Activated T-helper 9 cell treated with anti-CD3 and anti-CD28 coated beads, Interleukin-2, amount 50 U/mL, for 16 hours (primary cell): ENCODE measurements at places on chromosomes 1 and 21.

DNA sequence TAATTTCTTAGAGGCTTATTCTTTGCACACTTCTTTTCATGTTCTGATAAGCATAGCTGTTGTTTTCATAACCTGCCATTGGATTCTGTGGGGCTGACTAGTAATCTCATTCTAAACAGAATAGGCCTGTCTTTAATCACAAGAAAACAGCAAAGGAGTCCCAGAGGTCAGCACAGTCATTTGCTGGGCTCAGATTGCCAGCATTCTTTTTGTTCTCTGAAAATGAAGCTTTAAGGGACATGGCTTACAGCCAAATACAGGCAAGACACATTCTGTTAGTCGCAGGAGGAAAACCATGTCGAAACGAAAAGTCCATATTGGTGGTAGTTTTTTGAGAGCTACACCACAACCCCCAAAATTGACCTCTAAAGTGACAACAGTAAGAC lies 75.0 kb downstream of the MRPS6 start:
- DNase-seq, result no peak

DNA sequence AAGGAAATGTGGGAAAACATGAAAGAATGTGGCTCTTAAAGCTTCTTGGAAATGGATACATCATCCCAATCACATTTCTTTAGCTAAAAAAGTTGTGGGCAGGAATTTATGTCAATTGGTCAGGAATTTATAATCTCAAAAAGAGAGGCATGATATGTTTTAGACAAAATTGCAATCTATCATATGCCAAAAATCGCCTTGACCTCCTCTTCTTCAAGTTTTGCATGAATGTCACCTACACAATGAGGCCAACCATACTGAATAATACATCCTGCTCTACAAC lies 42.4 kb downstream of the ATP6V1G3 start:
- DNase-seq, result no peak

- no peak for DNase-seq
Measured at GRCh38 chr1:9201401-9202239, 33.0 kb upstream of the H6PD start.

DNA sequence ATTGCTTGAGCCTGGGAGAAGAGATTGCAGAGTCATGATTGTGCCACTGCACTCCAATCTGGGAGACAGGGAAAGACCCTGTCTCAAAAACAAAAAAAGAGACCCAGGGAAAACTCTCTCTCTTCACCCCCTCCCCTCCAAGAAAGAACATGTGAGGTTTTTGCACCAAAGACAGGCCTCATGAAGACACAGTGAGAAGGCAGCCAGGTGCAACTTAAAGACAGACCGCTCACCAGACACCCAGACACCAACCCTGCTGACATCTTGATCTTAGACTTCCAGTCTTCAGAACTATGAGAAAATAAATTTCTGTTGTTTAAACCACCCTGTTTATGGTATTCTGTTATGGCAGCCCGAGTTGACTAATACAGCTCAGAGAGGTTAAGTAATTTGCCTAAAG lies 13.3 kb upstream of the LRRC8D start:
- no peak for DNase-seq

- no peak for DNase-seq
Measured at GRCh38 chr1:10857687-10858086, 61.2 kb upstream of the CASZ1 start.

- peak; percentile 86 for DNase-seq
Measured at GRCh38 chr1:32351399-32352238, 10.7 kb downstream of the FAM229A start.

DNA sequence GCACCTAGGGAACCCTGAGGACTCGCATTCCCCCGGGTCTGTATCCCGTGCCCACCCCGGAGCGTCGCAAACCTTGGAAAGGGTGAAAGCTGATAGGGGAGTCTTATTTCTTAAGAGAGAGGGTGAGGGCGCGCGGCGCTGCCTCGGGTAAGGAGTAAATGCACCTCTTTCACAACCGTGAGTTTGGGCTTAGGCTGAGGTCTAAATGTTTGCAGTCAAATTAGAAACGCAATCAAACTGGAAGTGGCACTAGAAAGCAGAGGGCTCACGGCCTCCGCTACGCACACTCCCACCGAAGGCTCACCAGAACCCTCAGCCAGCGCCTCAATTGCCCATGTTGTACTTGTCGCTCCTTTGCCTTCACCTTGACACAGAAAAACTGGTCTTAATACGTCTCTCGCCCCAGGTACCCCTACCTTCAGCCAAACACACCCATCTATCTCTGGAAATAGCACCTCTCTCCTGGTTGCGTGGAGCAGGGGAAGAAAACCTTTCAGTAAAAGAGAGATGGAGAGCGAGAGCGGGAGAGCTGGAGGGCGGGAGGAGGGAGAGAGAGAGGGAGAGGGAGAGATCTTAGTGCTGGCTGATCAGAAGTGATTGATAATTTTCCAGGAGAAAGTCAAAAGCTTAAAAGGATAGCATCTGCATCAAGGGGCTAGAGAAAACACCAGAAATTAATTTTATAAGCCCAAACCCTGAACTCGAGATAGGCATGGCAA lies 1.7 kb upstream of the HLX start:
- no peak for DNase-seq

DNA sequence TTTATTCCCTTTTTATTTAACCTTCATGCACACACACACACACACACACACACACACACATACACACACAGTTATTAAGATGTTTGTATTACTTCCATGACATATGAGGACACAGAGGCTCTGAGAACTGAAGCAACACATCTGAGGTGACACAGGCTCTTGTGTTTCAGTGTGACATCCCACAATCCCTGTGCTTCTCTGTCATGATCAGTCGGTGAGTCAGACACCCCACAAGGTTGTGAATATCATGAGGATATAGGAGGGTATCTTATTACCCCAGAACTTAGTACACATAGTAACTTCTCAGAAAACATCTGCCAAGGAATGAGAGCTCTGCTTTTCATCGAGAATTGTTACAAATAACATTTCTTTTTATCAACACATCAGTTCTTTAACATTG lies 459.3 kb downstream of the PLPP3 start:
- DNase-seq, result no peak

DNA sequence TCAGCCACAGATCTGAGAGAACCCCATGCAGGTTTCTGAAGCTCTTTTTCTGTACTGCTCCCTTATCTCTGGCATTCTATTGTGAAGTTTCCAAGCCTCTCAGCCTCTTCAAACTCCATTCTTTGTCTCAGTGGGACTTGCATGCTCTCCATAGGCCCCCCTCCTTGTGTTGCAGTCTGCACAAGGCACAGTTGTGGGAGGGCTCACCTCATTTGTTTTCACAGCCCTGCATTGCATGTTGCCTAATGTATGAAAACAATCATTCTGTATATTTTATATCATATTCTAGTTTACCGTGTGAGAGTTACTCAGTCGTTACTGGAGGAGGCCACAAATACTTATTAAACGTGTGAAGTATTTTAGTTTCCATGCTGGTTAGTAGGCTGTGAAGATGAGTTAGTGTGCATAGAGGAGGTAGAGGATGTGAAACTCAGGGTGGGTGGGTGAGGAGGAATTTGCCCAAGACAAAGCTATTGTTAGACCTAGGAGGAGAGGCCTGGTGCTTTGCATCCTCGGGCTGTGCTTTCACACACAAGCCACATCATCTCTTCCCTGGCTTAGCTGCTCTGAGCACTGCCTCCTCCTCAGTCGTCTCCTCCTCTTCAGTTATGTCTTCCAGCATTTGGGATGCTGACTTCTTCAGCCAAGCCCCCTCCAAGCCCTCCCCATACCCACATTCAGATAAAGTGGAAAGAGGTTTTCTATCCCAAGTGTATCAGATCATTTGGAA lies 7.8 kb upstream of the CHI3L2 start:
- DNase-seq, result no peak

GRCh38 chr1:207499573-207499972 lies 3.6 kb downstream of the CR1 start:
- peak; percentile 49 for DNase-seq

DNA sequence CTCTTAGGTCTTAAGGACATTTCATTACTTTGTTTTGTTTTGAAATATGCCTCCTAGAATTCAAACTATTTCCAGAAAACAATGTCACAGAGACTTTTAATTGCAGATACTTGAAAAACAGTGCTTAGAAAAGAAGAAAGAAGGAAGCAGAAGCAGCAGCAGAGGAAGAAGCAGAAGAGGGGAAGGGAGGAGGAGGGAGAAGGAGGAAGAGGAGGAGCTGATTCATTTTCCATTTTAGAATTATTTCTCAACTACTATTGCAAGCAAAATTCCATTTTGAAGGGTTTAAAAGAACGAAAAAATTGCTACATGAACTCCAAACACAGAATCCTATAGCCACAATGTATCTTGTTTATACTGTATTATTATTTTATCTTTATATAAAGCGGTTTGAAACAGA lies 13.9 kb downstream of the RC3H1 start:
- DNase-seq, result no peak

GRCh38 chr21:35227786-35228185 lies 178.7 kb upstream of the RUNX1 start:
- DNase-seq, result no peak

- no peak for DNase-seq
Measured at GRCh38 chr1:73998348-73998959, 199.5 kb downstream of the LRRIQ3 start.

DNA sequence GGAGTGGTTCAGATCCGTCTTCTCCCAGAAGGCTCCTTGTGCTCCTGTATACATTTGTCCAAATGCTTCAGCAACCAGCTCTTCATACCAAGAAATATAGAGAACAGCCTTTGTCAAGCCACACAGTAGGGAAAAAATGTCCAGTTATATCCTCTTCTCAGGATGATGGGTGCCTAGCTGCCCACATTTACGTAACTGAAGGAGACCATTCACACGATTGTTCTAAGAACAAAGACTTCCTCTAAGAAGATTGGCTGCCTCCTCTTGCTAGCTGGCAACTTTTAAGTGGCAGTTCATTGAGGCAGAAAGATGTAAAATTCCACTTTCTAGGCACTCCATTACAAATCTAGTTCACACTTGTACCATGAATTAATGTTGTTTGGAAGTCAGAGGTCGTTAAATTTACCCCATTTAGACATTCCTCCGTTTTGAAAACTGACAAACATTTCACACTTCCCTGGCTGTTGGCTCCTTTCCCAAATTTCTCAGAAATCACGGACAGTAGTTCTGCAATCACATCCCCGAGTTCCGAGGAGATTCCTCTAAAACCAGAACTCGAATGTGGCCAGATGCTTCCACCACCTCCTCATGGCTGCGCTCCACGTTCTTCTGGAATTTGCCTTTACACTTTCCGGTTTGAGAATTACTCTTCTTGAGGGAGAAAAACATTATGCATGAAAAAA lies 45.6 kb upstream of the CSF1 start:
- DNase-seq, result no peak

DNA sequence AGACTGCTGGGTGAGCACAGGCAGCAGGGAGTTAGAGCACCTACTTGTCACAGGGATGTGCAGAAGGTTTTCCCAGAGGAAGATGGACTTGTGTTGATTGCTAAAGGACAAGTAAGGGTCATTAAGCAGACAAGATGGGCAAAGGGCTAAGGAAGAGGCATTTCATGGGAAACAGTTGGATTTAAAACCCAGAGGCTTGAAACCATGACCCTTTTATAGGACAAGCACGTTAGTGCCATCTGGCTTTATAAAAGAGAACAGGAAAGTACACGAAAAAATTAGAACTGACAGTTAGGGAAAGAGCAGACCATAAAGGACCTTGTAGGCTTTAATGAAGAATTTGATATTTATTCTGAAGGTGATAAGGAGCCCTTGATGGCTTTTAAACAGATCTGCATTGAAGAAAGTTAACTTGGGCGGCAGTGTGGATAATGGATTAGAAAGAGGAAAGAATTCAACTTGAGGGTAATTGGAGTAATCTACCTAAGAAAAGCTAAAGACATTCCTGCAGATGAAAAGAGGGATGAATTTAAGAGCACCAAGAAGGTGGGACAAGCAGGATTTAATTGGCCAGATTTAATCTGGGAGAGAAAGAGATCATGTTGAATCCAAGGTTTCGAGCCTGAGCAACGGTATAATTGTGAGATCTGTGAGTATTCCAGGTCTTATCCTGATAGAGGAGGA lies 68.6 kb downstream of the ZC3H11B start:
- DNase-seq, result no peak

DNA sequence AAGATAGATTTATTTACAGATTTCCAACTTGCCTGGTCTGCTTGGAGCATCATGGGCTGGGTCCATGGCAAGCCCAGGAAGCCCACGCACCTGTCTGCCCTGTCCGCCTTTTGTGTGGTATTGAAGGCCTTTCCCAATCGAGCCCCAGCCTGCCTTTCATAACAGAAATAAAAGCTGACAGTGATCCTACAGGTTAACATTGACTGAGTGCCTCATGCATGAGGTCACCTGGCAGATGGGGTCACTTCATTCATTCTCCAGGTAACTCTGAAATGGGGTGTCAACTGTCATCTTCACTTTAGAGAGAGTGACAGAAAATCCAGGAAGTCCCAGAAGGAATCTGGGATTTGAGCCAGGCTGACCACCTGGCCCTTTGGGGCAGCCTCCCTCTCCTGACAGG lies 36.3 kb upstream of the CASZ1 start:
- DNase-seq, result no peak

GRCh38 chr1:79848316-79848715 lies 841.8 kb upstream of the ADGRL4 start:
- no peak for DNase-seq
